Tibial nerve (tissue), 4 donors: ENCODE measurements at places on chromosomes 7 and 10. TPM values are rescaled to one million over a fixed set of nuclear protein-coding genes. Genes with fewer than 3 reads are reported as not detected.

The RALA gene
- 38.2 TPM for total RNA-seq

The ARPC1A gene
- total RNA-seq: 151 TPM

The RAPGEF5 gene
- total RNA-seq: 63.3 TPM

The TBX20 gene
- not detected for total RNA-seq

The ABHD11 gene
- 7.5 TPM for total RNA-seq

The MRLN gene
- not detected for total RNA-seq

The ARF5 gene
- 130 TPM for total RNA-seq

The STOX1 gene
- 5.7 TPM for total RNA-seq
